HCT116 (cell line): ENCODE measurements at places on chromosomes 12 and 14. TPM values are rescaled to one million over a fixed set of nuclear protein-coding genes. Genes with fewer than 3 reads are reported as not detected.

DNA sequence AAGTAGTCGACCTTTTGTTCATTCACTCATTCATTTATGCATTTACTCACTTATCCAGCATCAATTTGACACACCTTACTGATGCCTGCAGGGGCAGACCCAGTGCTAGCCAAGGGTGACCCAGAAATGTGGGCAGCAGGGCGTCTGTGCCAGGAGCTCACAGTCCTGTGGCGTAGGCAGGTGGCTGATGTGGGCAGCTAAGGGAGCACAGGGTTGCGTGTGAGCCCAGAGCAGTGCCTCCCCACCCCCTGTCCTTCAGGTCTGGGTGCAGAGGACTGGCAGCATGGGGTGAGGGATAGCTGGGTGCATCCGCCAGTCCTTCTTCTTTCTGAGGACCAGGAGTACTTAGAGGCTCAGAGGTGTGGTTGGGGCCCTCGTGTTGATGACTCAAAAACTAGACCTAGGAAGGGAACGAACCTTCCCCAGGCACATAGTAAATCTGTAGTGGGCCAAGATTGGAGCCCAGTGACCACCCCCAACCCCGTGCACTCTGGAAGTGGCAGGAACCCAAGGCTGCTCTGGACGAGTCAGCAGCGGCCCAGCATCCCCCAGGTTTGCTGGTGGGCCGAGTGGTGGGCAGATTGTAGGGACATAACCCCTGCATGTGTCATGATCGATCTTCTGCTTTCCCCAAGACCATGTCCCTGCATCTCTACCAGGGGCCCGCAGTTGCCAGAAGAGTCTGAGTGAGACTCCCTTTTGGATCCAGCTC is 63.9 kb downstream of the BEGAIN start:
- no peaks in the 10 kb centered on the region for H3K27me3 ChIP-seq
- no peaks in the 10 kb centered on the region for H3K4me1 ChIP-seq
- H3K27ac ChIP-seq: no peak overlapping the region
- H3K4me3 ChIP-seq: no peak overlapping the region
- DNase-seq: no peak
- H3K36me3 ChIP-seq: no peaks in the 10 kb centered on the region

DNA sequence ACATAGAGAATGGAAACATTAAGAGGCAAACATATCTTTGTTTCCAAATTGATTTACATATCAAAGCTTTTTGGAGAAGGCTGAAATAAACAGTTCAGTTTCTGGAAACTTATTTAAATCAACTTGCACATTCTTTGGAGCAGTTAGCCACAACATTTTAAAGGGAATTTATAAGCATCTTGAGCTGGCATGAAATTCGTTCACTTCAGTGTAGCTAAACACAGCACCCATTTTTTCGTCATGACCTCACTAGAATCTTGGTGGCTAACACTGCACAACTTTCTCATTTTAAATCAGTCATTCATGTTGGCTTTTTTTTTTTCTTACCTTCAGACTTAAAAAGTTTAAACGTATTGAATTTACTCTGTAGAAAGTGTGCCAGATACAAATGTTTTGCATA is 1139.9 kb upstream of the FLRT2 start:
- no peaks in the 10 kb centered on the region for H3K27me3 ChIP-seq
- no peak overlapping the region for H3K4me3 ChIP-seq
- H3K36me3 ChIP-seq: no peaks in the 10 kb centered on the region
- DNase-seq: no peak

DNA sequence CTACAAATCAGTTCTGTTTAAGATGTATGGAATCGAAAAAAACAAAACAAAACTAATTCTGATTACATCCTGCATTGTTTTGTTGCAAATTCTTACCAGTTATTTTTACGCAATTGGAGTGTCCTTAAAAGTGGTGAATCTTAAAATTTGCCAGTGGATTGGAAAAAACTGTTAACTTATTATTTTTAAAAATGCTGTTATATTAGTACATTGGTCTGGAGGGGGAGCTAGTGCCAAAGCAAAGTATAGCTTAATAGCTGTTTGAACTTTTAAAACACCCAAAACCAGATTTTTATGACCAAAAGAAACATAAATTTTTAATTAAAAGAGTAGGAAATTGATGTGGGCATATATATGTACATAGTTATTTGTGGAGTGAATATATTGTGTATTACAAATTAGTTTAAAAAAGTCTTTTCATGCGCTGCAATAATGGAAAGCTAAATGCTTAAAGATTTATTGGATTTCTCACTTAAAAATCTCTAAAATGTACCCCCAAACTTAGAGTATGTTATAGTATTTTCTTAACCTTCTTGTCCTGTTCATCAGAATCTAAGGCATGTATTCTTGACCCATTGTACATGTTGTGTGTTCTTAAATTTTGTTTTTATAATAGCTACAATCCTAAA is 2.5 kb downstream of the FUT8 start:
- H3K4me3 ChIP-seq: no peak overlapping the region
- no peaks in the 10 kb centered on the region for H3K27me3 ChIP-seq
- no peaks in the 10 kb centered on the region for H3K36me3 ChIP-seq
- no peak for DNase-seq

SPTB gene
- total RNA-seq: 4.2 TPM

CCDC175 gene
- total RNA-seq: not detected

CLEC6A gene
- total RNA-seq: not detected

SLC38A6 gene
- total RNA-seq: 9.5 TPM

- no peak overlapping the region for H3K27ac ChIP-seq
- H3K4me1 ChIP-seq: peaks cover 5% of the 10 kb centered on the region
- no peak overlapping the region for H3K4me3 ChIP-seq
- DNase-seq: no peak
- H3K36me3 ChIP-seq: no peaks in the 10 kb centered on the region
Observed at GRCh38 chr12:111168009-111168900, 200.6 kb downstream of the PHETA1 start.

DNA sequence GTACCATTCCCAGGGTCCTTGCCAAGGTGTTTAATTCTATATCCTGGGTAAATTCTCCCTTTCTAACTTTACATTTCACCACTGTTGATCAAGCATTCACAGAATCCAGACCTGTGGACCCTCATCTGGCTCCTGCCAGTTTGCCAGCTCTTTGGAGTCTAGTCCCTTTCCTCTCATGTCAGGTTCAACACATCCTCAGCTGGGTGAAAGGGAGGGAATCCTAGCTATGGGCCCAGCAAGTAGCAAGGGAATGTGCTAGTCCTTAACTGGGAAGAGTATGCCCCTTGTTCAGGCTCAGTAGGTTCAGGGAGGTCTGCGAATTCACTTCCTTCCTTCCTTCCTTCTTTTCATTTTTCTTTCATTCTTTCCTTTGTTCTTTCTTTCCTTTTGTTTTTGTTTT is 38.2 kb upstream of the HMGA2 start:
- no peak overlapping the region for H3K27ac ChIP-seq
- H3K36me3 ChIP-seq: no peaks in the 10 kb centered on the region
- DNase-seq: no peak
- peaks cover 19% of the 10 kb centered on the region; the same call in 1 of the 2 replicates for H3K4me1 ChIP-seq
- H3K27me3 ChIP-seq: no peaks in the 10 kb centered on the region

DNA sequence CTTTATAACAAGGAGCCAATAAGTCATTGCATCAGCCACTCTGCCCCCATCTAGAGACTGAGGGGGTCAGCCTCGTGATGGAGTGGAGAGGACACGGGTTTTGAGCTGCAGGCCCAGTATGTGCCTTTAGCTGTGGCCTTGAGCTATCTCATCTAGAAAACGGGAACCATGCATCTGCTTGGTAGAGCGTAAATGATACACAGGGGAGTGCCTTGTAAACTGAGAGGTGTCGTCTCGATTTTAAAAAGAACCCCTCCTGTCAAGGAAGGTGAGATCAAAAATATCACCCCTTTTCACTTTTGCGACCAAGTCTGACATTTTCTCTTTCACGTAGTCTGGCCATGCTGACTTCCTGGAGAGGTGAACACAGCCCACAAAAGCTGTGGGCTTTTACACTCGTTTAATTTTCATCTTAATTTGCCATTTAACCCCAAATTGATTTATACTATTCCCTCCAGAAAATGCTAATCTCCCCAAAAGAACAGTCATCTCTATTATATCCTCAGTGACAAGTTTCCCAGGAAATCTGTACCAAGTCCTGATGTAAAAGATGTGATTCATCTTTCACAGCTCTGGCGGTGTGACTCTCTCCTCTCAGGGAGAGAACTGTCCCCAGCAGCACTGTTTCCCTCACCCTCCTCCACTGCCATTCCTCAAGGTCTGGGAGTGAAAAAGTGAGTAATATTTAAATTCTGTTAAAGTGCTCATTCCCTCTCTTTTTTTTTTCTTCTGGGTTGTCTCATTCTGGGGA is 30.6 kb downstream of the VCPKMT start:
- DNase-seq: no peak
- H3K4me1 ChIP-seq: no peaks in the 10 kb centered on the region
- no peak overlapping the region for H3K27ac ChIP-seq
- no peak overlapping the region for H3K4me3 ChIP-seq
- H3K27me3 ChIP-seq: no peaks in the 10 kb centered on the region
